ENCODE measurements at places on chromosomes 3 and 15.

GRCh38 chr3:11080492-11080891, 73.8 kb upstream of the HRH1 start:
- no peak for DNase-seq

DNA sequence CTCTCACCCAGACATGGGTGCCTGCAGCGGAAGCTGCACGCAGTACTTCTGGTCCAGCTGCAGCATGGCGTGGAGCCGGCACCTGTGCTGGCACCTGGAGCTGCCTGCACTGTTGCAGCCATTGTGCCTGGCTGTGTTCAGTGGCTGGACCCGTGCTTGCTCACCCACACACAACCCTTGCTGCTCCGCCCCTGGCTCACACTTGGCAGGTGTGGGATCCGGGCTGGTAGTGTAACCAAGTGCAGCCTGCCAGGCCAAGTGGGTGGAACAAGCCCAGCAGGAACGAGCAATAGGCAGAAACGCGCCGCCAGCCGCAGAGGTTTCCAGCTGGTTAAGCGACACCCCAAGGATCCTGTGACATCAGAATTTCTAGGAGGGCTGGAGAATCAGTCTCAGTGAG, 11.2 kb upstream of the SCAPER start:
- no peak for DNase-seq

DNA sequence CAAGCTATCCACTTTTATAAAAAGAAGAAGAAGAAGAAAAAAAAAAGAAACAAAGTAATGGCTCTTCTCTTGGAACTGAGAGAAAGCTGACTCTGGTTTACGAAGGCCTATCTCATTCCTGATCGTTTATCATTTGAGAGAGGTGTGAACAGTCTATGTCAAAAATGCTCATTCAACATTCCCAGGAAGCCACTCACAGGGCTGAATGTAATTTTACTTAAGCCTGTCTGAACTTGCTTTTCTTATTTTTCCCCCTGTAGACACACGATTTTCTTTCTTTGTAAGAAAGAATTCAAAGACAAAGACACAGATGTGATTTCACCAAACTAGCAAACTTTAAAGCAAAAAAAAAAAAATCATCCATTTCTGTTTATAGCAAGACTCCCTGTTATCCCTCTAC, 805.8 kb downstream of the FHIT start:
- DNase-seq: no peak

- no peak for DNase-seq
Measured at GRCh38 chr3:64163755-64164148, 61.5 kb downstream of the PRICKLE2 start.

DNA sequence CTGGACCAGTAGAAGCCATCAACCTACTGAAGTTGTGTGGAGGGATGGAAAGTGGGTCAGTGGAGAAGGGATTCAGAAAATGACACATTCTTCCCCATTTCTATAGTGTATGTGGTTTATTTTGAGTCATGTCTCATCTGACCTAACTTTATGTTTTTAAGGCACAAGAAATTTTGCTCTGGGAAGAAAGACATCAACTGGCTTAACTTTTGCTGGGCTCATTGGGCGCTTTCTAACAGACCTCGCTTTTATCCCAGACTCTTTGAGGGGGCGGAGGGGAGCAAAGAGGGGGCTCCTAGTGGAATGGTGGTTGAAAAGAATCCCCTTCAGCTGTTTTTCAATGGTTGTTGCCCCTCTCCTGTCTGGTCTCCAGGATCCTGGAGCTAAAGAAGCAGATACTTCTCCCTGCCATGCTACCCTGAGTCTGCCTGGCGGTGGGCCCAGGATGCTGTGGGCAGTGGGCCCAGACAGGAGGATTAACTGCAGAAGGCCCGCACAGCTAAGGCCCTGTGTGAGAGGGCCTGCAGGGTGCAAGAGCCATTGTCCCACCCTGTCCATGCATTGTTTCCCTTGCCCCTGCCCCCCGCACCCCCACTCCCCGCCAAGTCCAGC, 14.5 kb downstream of the CSRNP1 start:
- DNase-seq: no peak

Measured in activated T-cell treated with anti-CD3 and anti-CD28 coated beads for 4 hours (primary cell).